Hindlimb muscle (tissue), 1 donor: ENCODE measurements at places on chromosomes 2 and 18. TPM values are rescaled to one million over a fixed set of nuclear protein-coding genes. Genes with fewer than 3 reads are reported as not detected.

The CPLX4 gene
- polyA plus RNA-seq, result not detected

The TP53I3 gene
- polyA plus RNA-seq, result 32.6 TPM

The CXCR1 gene
- not detected for polyA plus RNA-seq

The DSG4 gene
- polyA plus RNA-seq, result not detected

The SKOR2 gene
- polyA plus RNA-seq, result not detected

The ANKRD62 gene
- not detected for polyA plus RNA-seq

The REG1A gene
- not detected for polyA plus RNA-seq

The TDRD15 gene
- not detected for polyA plus RNA-seq

The GKN2 gene
- polyA plus RNA-seq, result not detected

The CNDP1 gene
- 0.31 TPM for polyA plus RNA-seq

The RNF144A gene
- polyA plus RNA-seq, result 21.5 TPM

The TPO gene
- polyA plus RNA-seq, result 0.25 TPM

The CCDC141 gene
- 81.5 TPM for polyA plus RNA-seq

The MATN3 gene
- 1.1 TPM for polyA plus RNA-seq

The IL1R1 gene
- 9.3 TPM for polyA plus RNA-seq

The SLC16A14 gene
- 2.8 TPM for polyA plus RNA-seq

The TSPYL6 gene
- not detected for polyA plus RNA-seq

The TNFAIP6 gene
- polyA plus RNA-seq, result 9.0 TPM

The SERPINB10 gene
- 0.15 TPM for polyA plus RNA-seq

The FASTKD2 gene
- 22.3 TPM for polyA plus RNA-seq

The DUSP19 gene
- 2.0 TPM for polyA plus RNA-seq

The CABYR gene
- 2.7 TPM for polyA plus RNA-seq

The ALKAL2 gene
- polyA plus RNA-seq, result 0.49 TPM

The RAB27B gene
- 0.30 TPM for polyA plus RNA-seq

The IAH1 gene
- 41.8 TPM for polyA plus RNA-seq

The DAW1 gene
- not detected for polyA plus RNA-seq

The C2orf78 gene
- polyA plus RNA-seq, result not detected

The MC2R gene
- 0.23 TPM for polyA plus RNA-seq

The C2orf15 gene
- 0.56 TPM for polyA plus RNA-seq

The SERPINB4 gene
- 0.35 TPM for polyA plus RNA-seq

The DOK6 gene
- 2.9 TPM for polyA plus RNA-seq

The WDR54 gene
- polyA plus RNA-seq, result 9.9 TPM

The EIF2AK2 gene
- 21.2 TPM for polyA plus RNA-seq

The SH3RF3 gene
- 5.0 TPM for polyA plus RNA-seq

The CABLES1 gene
- polyA plus RNA-seq, result 7.2 TPM

The BOK gene
- polyA plus RNA-seq, result 69.5 TPM

The GCG gene
- 2.5 TPM for polyA plus RNA-seq

The ADRA2B gene
- polyA plus RNA-seq, result 2.7 TPM

The MBOAT2 gene
- polyA plus RNA-seq, result 71.3 TPM
